ENCODE measurements at places on chromosomes 11 and 22.

- DNase-seq, result no peak
Observed at GRCh38 chr22:50190182-50190940, 4.6 kb downstream of the TRABD start.

DNA sequence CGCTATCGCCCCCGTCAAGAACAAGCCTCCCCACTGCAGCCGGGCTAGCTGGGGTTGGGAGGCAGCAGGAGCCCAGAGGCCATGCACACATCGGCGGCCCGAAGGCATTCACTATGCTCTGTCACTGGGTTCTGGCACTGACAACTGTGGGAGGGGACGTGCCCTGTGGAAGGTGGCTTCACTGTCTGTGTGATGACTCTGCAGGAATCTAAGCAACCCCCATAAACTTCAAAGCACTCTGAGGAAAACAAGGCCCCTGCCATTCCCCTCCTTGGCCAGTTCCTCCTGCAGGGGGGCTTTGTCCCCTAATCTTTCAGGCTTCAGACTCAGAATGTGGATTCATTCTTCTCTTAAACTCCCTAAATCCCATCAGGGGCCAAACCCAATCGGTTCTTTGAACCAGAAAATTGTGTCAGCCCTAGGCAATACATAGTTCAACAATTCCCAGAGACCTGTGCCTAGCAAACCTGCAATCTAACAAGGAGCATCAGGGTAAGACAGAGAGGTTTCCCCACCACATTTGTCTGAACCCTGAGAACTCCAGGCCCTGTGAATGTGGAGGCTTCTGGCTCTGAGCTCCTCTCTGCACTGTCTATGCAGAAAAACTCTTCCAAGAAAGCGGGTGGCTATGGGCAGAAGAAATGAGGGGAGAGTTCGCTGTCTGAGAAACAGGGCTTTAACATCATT is 1477.2 kb downstream of the TBC1D22A start:
- DNase-seq, result no peak

- no peak for DNase-seq
Observed at GRCh38 chr11:93407777-93408401, 77.3 kb downstream of the DEUP1 start.

GRCh38 chr11:110573411-110573810 is 138.8 kb downstream of the ARHGAP20 start:
- DNase-seq, result no peak

DNA sequence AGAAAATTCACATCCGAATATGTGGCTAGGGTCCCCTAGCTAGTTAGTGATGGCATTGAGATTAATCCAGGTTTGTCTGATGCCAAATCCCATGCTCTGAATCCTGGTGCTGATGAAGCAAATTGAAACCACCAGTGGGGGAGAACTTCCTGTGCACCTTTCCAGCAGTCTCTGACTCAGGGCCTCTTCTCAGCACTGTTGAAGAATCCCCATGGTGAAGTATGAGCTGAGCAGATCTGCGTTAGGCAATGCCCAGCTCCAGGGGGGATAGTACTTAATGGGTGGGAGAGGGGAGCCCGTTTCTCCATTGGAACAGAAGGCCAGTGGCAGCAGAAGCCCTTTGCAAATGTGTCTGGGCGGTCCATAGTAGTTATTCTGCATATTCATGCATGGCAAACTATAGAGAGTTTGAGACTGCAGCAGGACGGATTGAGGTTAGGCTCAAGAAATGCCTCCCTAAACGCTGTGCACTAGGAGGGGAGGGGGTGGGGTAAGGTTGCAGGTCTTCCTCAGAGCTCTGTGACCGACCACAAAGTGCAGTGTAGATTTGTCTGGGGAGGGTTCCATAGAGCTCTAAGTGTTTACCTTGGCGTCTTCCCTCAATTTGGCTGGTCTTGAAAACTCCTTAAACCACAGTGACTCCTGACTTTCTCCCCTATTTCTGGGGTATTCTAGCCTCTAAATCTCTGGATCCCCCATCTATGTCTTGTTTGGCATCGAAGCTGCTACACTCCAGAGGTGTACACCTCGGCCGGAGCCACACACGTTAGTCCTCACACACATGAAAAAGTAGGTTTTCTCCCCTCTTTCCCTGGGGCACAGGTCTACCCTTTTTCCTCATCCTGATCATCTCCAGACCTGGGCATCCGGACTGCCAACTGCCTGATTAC is 4.8 kb downstream of the POU2F3 start:
- no peak for DNase-seq

GRCh38 chr11:59176330-59176729 is 4.4 kb downstream of the DTX4 start:
- no peak for DNase-seq

DNA sequence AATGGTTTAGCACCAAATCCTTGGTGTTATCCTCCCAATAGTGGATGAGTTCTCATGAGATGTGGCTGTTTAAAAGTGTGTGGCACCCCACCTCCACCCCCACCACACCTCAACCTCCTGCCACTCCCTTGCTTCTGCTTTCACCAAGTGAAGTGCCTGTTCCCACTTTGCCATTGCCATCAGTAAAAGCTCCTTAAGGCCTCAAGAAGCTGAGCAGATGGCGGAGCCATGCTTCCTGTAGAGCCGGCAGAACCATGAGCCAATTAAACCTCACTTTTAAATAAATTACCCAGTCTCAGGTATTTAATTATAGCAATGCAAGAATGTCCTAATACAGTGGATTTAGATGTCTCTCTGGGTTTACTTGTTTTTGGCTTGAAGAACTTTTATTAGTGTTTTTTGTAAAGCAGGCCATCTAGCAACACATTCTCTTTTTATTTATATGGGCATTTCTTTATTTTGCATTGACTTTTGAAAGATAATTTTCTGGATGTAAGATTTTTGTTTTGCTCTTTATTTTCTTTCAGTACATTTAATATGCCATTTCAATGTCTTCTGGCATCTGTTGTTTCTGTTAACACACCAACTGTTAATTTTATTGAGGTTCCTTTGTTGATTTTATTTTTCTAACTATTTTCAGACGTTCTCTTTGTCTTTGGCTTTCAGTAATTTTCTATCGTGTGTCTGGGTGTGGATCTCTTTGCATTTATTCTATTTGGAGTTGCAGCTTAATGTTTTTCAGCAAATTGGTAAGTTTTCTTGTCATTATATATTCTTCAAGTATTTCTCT is 724.5 kb upstream of the CNTN5 start:
- DNase-seq, result no peak

DNA sequence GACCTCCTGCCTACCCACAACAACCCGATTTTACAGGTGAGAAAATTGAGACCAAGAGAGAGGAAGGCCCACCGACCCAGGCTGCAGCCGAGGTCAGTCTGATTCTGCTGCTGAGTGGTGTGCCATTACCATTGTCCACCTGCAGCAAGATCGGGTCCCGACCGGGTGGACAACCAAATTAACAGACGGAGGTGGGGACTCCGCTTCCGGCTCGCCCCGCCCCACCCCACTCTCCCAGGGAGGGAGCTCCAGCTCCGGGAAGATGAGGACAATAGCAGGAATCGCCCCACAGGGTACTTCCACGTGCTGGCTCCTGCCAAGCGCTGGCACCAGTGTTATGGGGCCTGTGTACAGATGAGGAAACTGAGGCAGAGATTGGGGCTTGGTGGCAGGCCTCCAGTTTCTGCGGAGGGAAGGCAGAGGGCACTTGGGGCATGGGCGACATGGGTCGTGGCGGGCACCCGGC is 425 bp upstream of the KDELR3 start:
- no peak for DNase-seq

- no peak for DNase-seq
Observed at GRCh38 chr11:34262531-34263081, 95.2 kb downstream of the ABTB2 start.

DNA sequence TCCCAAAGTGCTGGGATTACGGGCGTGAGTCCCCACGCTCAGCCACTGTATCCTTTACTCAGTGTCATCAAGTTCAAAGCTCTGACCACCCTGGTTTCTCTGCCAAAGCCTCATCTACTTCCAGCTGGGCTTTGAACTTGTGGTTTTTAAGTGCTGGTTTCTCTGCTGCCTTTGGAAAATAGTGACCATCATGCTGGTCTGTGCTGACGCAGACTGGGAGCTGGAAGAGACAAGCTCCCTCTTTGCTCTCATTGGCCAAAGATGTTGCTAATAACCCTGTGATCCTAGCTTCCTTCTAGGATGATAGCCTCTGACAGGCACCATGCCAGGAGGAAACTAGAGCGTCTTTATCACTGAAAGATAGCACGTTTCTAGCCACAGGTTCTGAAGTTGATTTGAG is 62.4 kb downstream of the ALX4 start:
- no peak for DNase-seq

- no peak for DNase-seq
Observed at GRCh38 chr22:26767351-26768155, 110.2 kb downstream of the MIAT start.

- no peak for DNase-seq
Observed at GRCh38 chr22:50733521-50734342, 4.3 kb upstream of the ACR start.

GRCh38 chr11:10728154-10728553 is 22.9 kb upstream of the CTR9 start:
- DNase-seq, result no peak

GRCh38 chr11:111571829-111572501 is 30.3 kb upstream of the SIK2 start:
- DNase-seq, result no peak

- no peak for DNase-seq
Observed at GRCh38 chr11:72577271-72577721, 96.9 kb downstream of the PDE2A start.

GRCh38 chr22:17368554-17369438 is 464 bp upstream of the CECR2 start:
- peak; percentile 69 for DNase-seq

DNA sequence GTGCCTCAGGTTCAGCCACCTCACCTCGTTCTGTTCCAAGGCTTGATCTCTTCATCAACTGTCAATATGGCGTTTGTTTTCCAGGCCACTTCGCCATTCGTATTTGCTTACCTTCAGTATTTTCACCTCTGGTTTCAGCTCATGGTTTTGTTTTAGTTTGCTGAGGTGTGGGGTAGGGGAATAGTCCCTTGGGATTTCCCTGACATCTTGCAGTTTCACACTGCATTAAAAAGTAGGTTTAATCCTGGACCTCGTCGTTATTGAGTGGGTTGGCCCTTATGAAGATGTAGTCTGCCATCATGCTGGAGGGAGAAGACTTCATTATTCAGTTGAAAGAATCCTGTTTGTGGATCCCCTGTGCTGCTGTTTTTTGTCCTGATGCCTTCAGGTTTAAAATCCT is 46.0 kb downstream of the C11orf91 start:
- DNase-seq, result no peak

DNA sequence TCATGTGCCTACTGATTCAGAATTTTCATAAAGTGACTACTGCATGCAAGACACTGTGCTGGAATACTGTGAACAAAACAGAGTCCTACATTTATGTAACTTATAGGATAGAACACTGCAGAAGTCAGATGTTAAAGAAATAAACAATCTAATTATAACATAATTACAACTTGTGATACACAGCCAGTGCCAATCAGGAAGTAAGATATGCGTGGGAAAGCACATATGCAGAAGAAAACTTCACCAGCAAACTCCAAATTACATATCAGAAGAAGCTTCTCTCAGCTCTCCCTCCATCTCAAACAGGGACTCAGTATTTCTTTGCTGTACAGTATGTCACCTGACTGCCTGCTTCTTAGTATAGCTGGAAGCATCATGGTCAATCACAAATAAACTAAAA is 37.4 kb downstream of the PAK1 start:
- no peak for DNase-seq

DNA sequence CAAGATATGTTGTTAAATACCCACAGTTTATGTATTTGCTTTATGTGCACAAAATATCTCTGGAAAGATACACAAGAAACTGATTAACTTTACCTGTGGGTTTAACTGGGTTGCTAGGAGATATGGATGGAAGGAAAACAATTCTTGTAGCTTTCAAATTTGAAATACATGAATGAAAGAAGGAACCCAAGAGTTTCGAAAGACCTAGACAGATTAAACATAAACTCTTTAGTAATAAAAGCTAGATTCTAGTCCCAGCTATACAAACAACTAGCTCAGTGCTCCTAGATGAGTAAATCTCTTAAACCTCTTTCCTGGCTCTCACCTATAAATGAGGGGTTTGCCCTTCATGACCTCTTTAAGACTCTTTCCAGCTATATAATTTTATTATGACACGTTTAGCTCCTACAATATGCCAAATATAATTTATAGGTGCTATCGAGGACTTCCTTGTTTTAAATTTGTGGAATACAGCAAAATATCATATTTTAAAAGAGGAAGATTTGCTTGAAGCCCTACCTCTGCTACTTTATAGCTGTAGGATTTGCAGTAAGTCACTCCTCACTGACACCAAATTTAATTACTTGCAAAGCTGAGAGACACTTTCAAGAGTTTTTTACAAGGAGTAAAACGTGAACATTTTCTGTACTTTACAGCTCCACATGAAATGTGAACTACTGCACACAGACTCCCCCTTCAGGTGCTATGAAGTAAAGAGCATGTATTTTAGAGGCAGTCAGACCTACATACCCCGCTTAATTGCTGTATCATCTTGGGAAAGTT is 50.7 kb downstream of the RRAS2 start:
- DNase-seq, result no peak

DNA sequence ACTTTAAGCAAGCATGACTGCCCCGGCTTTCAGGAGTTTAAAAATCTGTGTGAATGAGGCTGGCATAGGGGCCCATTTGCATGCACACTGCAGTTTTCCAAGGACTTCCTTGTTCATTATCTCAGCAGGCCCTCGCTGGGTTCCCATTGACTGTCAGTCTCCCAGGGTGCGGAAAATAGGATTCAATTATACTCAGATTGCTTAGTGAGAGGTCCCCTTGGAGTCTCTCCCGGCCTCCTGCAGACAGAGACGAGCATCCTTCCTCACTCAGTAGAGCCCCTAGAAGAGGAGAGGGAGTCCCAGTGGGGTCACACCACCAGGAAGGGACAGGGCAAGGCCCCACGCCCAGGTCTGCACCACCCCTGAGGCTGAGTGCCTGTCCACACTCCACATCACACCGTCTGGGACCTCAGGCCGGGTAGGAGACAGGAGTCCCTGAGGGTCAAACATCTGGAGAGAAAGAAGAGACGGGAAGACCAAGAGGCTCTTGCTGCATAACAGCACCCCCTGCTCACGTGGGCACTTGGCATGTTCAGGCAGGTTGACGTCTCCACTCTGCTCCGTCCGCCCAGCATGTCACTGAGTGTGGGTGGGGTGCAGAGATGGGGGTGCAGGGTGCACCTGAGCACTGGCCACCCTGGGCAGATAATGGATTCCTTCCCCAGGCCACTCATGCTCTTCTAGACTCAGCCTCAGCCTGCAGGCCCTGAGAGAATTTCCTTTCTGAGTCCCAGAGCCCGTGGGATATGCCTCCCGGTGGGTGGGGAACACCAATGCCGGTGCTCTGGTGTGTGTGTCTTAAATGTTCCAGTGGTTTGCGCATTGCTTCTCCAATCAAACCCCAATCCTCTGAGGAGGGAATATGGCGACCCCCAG is 58.8 kb downstream of the MCM5 start:
- DNase-seq, result no peak

DNA sequence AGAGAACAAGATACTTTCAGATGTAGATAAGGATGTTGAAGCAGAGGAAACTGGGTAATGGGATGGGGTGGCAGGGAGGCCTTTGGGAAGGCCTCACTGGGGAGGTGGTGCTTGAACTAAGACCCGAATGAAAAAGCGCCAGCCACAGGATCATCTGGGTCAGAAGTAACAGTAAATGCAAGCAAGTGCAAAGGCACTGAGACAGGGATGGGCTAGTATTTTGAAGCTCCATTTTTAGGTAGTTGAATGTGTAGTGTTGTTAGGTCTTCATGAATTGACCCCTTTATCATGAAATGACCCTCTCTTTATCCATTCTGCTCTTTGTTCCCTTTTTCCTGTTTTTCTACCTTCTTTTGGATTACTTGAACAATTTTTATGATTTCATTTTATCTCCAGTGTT is 6.2 kb upstream of the PACS1 start:
- DNase-seq, result no peak

- no peak for DNase-seq
Observed at GRCh38 chr11:73907191-73907590, 30.4 kb downstream of the PAAF1 start.
